ENCODE measurements at places on chromosomes 1 and 21.

GRCh38 chr1:90821152-90821787 lies 104.2 kb upstream of the BARHL2 start:
- DNase-seq: no peak

DNA sequence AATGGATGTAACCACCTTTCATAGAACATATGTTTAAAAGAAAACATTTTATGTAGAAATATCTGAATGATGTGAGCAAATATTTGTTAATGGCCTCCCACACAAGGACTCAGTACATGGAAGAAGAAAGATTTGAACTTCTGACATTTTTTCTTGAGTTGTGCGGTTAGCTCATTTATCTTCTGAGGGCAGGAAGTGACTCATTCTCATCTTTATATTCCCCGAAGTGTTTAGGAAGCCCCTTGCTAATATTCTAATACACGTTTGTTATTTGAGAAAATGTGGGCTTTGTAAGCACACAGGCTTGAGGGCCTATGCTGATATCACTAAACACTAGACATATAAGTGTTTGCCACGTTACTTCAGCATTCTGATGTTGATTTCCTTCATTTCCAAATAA lies 392.5 kb upstream of the PTBP2 start:
- DNase-seq: no peak

DNA sequence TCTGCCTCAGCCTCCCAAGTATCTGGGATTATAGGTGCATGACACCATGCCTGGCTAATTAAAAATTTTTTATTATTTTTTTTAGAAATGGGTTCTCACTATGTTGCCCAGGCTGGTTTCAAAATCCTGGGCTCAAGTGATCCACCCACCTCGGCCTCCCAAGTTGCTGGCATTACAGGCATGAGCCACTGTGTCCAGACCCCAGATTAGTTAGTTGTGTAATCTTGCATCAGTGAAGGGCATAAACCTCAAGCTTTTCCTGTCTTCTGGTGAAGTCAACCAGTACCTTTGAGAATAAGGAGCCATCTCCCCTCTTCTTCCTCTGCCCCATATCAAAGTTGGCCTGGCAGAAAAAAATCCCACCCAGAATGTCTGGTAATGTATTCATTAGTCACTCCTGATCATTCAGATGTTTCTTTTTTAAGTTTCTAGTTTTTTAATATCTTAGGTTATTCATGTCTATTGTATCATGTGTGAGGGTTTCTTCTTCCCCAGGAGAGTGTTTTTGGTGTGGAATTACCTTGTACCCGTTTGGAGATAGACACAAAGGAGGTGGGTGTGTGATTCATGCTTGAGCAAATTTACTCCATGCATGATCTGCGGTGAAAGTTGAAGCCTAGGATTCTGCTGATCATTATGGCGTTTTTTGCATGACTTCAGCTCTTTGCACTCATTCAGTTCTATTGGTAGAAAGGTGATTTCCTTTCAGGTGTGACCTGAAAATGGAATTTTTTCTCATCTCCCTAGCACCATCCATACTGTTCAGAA lies 144.0 kb downstream of the FMN2 start:
- DNase-seq: no peak

GRCh38 chr1:32361674-32362473 lies 411 bp downstream of the FAM229A start:
- no peak for DNase-seq

- peak; percentile 40 for DNase-seq
Measured at GRCh38 chr1:211497489-211498045, 5.6 kb upstream of the RD3 start.

GRCh38 chr1:225544924-225545323 lies 108.0 kb downstream of the ENAH start:
- no peak for DNase-seq

- DNase-seq: no peak
Measured at GRCh38 chr1:198517623-198518199, 22.8 kb downstream of the ATP6V1G3 start.

- DNase-seq: no peak
Measured at GRCh38 chr1:21066356-21067012, 110.2 kb downstream of the EIF4G3 start.

GRCh38 chr1:41357451-41358101 lies 3.7 kb upstream of the FOXO6 start:
- no peak for DNase-seq

- DNase-seq: no peak
Measured at GRCh38 chr1:223716302-223716862, 4.0 kb downstream of the CAPN2 start.
